ENCODE measurements at places on chromosomes 3 and 15.

- peak; percentile 87 for DNase-seq
Measured at GRCh38 chr3:67654099-67654843, at the start of gene SUCLG2. SUCLG2 (minus strand) TSS chr3:67654612; CDS start chr3:67654586, 26 bp downstream.

DNA sequence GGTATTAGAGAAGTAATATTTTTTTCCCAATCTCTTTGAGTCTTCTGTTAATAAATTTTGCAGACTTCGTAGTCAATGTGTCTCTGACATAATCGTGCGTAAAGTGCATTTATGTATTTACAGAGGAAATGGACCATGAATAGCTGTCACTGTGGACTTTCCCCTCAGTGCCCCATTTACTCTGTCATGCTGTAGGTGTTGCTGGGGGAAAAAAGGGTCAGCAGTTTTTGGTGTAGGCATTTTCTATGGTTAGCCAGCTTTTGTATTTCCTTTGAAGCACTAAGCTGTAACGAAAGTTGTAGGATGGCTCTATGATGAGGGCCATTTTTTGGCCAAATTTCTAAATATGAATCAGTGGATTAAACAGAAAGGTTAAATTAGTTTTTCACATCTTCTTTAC is 598.4 kb downstream of the FGF12 start:
- no peak for DNase-seq

DNA sequence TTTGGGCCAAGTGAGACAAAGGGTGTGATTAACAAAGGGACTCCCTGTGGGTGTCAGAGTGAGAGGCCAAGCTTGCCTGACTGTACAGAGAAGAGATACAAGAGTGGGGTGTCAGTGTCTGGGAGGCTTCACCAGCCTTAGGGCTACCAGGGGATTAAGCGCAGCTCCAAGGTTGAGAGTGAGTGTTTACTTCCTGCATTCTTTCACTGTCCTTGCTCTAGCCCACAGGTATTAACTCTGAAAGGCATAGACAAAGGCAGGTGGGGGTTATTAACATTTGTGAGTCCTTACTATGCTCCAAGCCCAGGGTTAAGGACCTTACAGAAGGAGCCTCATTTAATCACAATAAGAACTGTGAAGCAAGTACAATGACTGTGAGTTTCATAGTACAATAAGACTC is 107.6 kb downstream of the IL20RB start:
- DNase-seq: no peak

DNA sequence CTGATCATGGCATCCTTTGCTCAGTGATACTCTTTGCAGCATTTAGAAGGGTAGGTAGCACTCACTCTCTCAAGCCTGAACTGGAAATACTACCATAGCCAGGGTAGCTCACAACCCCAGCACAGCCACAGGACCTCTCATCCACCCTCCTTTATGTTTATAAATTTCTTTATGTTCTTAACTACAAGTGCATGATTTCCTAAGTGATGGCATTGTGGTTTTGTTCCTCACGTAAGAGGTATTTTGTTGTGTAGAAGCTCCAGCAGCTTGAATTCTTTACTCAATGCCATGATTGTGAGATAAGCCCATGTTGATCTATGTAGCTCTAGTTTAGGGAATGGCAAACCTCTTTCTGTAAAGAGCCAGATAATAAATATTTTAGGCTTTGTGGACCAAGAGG is 7.9 kb upstream of the RTP3 start:
- DNase-seq: peak; percentile 20
